ENCODE measurements at places on chromosomes 12 and 14.

DNA sequence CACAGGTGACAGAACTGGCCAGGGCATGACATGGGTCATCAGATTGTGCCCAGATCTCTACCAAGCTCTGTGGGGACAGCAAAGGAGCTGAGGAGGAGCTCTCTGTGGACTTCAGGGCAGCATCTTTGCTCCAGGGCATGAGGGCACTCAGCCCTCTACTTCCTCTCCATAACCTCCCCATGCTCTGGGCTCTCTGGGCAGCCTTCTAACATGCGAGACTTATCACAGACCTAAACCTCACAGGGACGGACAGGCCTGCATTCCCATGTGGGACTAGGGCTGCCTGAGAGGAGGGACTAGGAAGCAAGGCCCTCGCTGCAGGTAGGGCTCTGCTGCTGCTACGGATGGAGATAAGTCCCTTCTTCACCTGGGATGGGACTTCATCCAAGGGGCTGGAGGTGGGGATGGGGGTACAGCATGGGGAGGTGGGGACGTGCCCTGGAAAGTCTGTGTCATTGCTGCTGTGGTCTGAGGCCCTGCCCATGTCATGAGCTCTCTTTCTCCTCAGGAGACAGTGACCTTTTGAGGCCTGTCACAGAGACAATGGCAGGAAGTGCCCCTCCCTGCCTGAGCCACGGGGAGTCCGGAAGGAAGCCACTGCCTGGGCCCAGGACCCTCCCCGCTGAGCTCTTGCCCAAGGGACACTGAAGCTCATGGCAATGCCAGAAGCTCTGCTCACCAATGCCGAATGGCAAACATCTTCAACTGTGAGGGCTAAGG lies 44.1 kb downstream of the PITPNM2 start:
- DNase-seq = no peak

- DNase-seq = peak; percentile 6
These were observed 932.3 kb downstream of the DIO2 start for GRCh38 chr14:79278798-79279644.

- peak; percentile 28 for DNase-seq
These were observed 4.7 kb downstream of the DYNLL1 start for GRCh38 chr12:120500581-120500980.

DNA sequence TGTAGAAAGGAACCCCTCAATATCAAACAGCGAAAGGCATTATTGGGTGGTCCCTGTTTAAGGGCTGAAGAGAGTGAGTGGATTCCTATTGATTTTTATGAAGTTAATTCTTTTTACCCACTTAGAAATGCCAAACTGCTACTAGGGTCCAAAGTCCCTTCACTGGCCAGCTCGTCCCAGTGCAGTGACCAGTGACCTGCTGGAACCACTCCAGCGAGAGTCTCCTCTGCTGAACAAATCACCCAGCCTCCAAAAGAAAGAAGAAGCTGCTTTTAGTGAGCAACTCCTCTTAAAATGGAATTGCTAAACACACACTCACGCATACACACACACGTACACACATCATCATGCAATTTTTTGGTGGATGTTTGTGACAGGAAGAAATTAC lies 198.2 kb upstream of the PLEKHG7 start:
- no peak for DNase-seq

DNA sequence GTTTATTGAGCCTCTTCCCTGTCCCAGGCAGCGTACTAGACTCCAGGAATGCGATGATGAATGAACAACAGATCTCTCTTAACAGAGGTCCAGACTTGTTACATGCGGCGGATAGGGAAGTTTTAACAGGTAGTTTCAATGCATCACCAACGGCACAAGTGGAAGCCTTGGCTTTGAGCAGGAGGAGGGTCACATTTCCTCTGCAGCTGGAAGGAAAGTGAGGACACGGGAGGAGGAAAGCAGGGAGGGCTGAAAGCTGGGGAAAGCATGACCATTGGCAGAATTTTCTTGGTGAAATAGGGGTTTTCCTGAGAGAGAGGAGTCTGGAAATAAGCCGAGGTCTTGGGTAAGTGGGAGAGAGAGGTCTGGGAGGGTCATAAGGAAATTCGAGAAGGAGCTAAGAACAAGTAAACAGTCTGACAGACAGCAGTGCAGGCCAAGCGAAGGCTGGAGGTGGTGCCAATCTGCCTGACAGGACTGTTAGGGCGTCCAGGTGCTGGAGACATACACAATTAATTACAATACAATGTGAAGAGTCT lies 15.4 kb downstream of the BHLHE41 start:
- no peak for DNase-seq

Data from GM04503 (cell line).